ENCODE measurements at places on chromosomes 12 and 14. TPM values are rescaled to one million over a fixed set of nuclear protein-coding genes. Genes with fewer than 3 reads are reported as not detected.
A peak's percentile ranks its signal among the peaks of the same experiment; 100 is the strongest.

GRCh38 chr12:131428091-131428685 is 282.7 kb upstream of the SFSWAP start:
- DNase-seq, result no peak

GRCh38 chr14:59439256-59439965 is 25.8 kb downstream of the GPR135 start:
- DNase-seq, result no peak

DNA sequence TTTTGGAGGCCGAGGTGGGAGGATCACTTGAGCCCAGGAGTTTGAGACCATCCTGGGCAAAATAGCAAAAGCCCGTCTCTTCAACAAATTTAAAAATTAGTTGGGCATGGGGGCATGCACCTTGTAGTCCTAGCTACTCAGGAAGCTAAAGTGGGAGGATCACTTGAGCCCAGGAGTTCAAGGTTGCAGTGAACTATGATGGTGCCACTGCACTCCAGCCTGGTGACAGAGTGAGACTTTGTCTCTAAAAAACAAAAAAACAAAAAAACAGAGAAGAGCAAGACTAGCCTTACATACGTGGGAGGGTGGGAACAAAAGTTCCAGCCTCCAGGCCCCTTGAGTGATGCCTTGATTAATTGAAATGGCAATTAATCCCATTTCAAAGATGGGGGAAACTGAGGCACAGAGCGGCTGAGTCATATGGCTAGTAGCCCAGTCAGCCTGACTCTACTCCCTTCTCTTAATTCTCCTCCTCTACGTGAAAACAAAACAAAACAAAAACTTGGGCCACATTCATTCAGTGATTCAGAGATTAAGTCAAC is 3.3 kb upstream of the FAM222A start:
- no peak for DNase-seq

GRCh38 chr12:107320929-107321631 is 227.7 kb upstream of the CRY1 start:
- peak; percentile 66 for DNase-seq

DNA sequence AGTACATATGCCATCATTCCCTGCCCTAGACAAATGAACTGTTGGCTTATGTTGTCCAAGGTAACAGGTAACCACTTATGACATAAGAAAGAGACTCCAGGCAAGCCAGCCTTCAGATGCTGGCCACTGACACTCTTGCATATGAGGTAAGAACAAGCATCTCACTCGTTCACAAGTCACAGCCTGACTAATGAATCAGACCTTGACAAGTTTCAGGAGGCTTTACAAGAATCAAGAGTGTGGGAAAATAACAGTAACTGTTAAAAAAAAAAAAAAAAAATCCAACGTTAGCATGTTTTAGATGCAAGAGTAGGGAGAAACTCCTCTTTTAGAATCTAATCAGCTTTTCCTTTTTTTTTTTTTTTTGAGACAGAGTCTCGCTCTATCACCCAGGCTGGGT is 40.7 kb downstream of the ZFYVE1 start:
- no peak for DNase-seq

DNA sequence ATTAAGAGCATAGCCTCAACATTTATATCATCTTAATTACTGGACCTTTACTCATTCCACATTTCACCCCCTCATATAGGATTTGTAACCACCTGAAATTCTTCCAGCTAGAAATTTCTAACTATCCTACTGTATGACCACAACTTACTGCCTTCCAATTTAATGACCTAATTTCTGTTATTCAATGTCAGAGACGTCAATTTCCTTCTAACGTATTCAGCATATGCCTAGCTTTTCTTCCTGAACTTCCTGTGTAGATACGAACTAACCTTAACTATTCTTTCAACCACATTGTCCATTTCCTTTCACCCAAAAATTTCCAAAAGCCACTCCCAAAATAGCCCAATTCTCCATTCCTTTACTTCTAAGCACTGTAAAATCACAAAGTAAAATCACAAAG is 108.0 kb downstream of the EEA1 start:
- DNase-seq, result no peak

DNA sequence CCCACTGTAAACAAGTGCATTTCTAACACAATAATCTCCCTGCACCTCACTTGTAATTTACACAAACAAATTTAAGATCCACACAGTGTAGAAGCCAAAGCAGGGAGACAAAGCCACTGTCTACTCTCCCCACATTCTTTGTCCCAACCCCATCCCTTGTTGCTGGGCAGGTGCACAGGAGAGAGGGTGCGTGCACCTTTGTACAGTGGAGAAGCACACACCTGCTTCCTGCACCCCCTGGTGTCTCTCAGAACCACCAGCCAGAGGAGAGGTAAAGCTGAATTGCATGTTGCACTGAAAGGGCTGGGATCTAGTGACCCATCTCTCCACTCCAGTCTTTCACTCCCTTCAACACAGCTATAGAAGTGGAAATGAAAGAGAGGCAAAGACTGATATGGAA is 51.4 kb upstream of the IFNG-AS1 start:
- no peak for DNase-seq

- DNase-seq, result no peak
Measured at GRCh38 chr14:83614956-83615355, 1915.0 kb upstream of the FLRT2 start.

GRCh38 chr12:116161588-116161987 is 115.9 kb downstream of the MED13L start:
- no peak for DNase-seq

GRCh38 chr12:116525418-116526001 is 33.7 kb upstream of the MAP1LC3B2 start:
- DNase-seq, result no peak

DNA sequence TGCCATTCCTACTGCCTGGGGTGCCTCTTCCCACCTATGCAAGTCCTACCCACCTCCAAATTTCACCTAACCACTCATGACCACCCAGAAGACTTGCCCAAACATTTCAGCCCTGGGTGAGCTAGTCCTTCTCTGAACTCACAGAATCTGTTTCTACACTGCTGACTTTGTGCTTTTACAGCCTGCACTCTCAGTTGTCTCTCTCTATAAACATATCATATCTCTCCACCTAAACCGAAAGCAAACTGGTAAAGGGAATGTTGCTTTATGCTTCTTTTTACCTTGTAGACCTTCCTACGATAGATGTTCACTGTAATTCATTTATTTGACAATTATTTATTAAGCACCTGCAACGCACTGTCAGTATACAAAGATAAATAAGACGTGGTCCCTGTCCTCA is 38.1 kb upstream of the RNASE3 start:
- DNase-seq, result no peak

GRCh38 chr14:24785698-24786097 is 151.7 kb upstream of the GZMB start:
- DNase-seq, result no peak

- no peak for DNase-seq
Measured at GRCh38 chr14:94663538-94663937, 51.3 kb downstream of the SERPINA3 start.

- no peak for DNase-seq
Measured at GRCh38 chr12:49642370-49642802, 19.0 kb downstream of the PRPF40B start.

- no peak for DNase-seq
Measured at GRCh38 chr12:28242496-28243309, 52.4 kb downstream of the CCDC91 start.

DNA sequence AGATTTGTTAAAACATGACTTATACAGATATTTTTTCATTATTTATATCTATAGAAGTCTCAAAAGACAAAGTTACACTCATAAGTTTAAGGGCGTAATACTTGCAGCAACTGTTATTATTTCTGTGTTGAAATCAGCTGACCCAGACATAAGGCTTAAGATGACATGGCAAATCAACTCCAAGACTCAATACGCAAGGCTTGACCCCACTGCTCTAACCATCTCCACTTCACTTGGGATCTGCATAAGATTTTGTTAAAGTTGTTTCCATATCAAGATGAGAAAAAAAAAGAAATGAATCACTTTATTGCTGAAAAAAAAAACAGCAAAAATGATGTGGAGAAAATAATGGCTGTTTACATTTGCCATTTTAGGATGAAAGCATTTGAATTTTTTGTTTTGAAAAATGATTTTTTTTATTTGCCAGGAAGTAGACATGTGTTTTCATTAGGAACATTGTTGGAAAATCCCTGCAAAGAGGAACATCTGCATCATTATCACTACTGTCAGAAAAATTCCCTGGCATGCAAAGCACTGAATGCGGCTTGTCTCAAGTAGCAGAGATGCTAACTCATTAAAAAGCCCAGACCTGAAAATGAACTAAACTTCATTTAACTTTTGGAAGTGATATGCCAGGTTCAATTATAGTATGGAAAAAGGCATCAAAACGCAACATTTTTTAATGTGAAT is 73.5 kb downstream of the LIN7A start:
- DNase-seq, result no peak

DNA sequence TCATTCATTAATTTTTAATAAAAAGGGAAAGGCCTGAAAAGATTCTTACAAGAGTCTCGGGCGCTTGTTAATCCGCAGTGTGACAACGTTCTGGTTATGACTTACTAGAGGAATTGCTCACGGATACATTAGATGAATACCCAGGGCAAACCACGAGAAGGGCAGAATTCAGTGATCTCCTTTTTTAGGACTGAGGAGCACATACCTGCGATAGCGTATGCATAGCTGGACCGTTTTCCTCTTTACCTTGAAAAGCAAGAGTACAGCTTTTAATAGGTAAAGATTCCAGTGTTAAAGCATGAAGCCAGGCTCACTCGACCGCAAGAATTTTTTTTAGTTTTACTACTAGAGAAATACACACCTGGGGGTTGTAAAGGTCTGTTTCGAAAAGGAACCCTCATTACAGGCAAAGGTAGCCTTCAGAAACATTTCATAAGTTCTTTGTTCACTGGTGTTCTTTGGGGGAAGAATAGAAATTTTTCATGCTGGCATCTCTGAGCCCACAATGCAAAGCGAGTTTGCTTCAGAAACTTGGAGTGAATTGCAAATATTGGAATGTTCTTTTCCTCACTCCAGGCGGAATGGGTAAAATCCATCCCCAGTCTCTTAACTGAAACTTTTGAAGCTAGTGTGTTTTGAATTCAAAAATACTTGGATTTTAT is 953 bp downstream of the MAPK1IP1L start:
- DNase-seq, result no peak

DNA sequence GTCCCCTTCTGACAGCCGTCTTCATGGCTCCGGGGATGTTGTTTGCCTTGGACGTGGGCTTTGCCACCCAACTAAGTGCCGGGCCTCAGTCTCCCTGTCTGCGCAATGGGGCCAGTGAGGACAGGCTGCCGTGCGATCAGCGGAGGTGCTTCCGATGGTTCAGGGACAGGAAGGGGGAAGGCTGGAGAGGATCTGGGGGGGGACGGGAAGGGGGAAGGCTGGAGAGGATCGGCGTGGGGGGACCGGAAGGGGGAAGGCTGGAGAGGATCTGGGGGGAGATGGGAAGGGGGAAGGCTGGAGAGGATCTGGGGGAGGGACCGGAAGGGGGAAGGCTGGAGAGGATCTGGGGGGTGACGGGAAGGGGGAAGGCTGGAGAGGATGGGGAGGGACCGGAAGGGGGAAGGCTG is 3.4 kb downstream of the MMP17 start:
- DNase-seq, result no peak

- no peak for DNase-seq
Measured at GRCh38 chr12:131454418-131455217, 256.3 kb upstream of the SFSWAP start.

GRCh38 chr12:77615332-77615731 is 215.4 kb upstream of the NAV3 start:
- DNase-seq, result no peak

GRCh38 chr12:109134186-109134917 is 18.0 kb downstream of the ACACB start:
- DNase-seq, result no peak

GRCh38 chr12:105585107-105585506 is 254.6 kb downstream of the C12orf75 start:
- DNase-seq, result no peak

- DNase-seq, result no peak
Measured at GRCh38 chr14:68665792-68666204, 127.1 kb downstream of the ZFP36L1 start.

GRCh38 chr12:46383654-46384450 is 11.3 kb upstream of the SLC38A2 start:
- DNase-seq, result peak; percentile 71

DNA sequence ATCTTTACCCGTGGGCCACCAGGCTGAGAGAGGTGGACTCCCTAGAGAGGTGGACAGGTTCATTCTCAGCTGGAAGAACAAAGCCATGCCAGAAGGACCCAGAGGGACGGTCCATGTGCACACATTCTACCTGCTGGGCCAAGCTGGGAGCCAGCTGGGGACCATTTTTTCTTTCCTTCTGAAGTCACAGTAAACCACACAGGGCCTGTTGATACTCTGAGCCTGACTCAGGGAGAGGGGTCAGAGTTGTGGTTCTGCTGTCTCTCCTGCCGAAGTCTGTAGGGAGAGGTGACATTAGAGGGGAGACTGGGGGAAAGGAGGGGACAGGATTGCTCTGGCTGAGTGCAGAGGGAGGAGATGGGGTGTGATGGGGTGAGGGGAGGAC is 148.6 kb downstream of the TSPAN9 start:
- no peak for DNase-seq

GRCh38 chr14:68807148-68807600 is 14.3 kb upstream of the ZFP36L1 start:
- no peak for DNase-seq

DNA sequence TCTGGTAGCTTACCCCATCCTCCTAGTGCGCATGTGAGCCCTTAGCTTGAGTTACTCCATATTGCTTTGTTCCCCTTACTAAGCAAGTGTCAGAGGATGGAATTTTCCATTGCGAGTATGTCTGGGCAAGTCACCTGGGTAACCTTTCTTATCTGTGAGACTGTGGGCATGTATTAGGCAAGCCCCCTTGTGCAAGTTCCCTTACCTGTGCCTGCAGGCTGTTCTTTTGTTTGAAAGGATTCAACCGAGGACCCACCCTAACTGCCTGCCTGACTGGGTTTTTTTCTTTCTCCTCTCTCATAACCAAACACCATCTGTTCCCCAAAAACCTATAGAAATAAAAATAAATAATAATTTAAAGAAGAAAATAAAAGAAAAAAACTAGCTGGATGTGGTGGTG is 22.3 kb upstream of the PPP2R5E start:
- DNase-seq, result no peak

- DNase-seq, result no peak
Measured at GRCh38 chr12:39348523-39348922, 94.4 kb downstream of the KIF21A start.

GRCh38 chr12:89836026-89836425 is 127.4 kb upstream of the ATP2B1 start:
- DNase-seq, result no peak

The KCNH5 gene
- total RNA-seq, result not detected

The ERBB3 gene
- 8.2 TPM for total RNA-seq

The DDX11 gene
- 80.9 TPM for total RNA-seq

The ACSM4 gene
- not detected for total RNA-seq

The FAM90A1 gene
- 0.54 TPM for total RNA-seq

The DIO3 gene
- total RNA-seq, result not detected

The NOVA1 gene
- total RNA-seq, result 0.09 TPM

The CLEC14A gene
- total RNA-seq, result not detected

The ANO2 gene
- not detected for total RNA-seq

The IFI27 gene
- 1.6 TPM for total RNA-seq

The PIGH gene
- total RNA-seq, result 35.1 TPM

The SLC38A4 gene
- total RNA-seq, result not detected

The BEGAIN gene
- total RNA-seq, result 1.5 TPM

The TGFB3 gene
- total RNA-seq, result 6.4 TPM

The LHX5 gene
- total RNA-seq, result not detected

The KIF5A gene
- total RNA-seq, result 1.4 TPM

The CLEC1B gene
- total RNA-seq, result not detected

Measured in T-cell (primary cell).